ENCODE measurements at places on chromosomes 4 and X.
A peak's percentile ranks its signal among the peaks of the same experiment; 100 is the strongest.

- DNase-seq: no peak
These were observed 41.8 kb upstream of the PDLIM5 start for GRCh38 chr4:94409962-94410361.

- DNase-seq: no peak
These were observed 67.7 kb upstream of the GPR78 start for GRCh38 chr4:8512510-8512909.

- DNase-seq: no peak
These were observed 5.4 kb upstream of the USP46 start for GRCh38 chr4:52664479-52664878.

GRCh38 chr4:86927843-86928395 lies 6.9 kb upstream of the AFF1 start:
- peak; percentile 58 for DNase-seq

DNA sequence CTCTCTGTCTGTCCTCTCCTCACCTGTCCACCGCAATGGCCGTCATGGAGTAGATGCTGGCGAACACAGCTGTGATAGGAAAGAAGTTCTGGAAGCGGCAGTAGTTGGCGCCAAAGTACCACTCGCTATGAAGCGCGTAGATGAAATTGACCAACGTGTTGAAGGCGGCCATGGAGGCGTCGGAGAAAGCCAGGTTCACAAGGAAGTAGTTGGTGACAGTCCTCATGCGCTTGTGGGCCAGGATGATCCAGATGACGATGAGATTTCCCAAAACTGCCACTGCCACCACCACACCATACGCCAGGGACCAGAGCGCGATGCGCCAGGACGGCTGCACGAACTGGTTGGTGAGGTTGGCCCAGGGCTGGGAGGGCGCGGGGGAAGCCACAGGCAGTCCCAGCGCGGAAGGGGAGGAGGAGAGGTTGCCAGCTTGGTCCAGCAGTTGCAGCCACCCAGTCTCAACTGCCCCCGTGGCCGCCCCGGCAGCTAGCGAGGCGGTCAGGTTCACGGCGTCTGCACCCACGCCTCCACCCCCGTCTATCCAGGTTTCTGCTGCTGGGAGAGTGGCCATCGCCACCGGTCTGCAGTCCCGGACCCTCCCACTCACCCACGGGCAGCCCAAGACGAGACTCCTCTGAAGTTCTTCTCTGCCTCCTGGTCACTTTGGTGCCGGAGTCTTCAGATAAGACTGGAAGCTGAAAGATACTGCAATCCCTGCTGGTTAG lies 518 bp downstream of the TACR3 start:
- no peak for DNase-seq

Measured in SHP77 (cell line).